ENCODE measurements at places on chromosomes 7 and 10.

- DNase-seq = no peak
Observed at GRCh38 chr7:132359743-132360142, 216.5 kb downstream of the PLXNA4 start.

- DNase-seq = no peak
Observed at GRCh38 chr7:150716368-150716767, at the start of gene GIMAP1. GIMAP1 (plus strand) TSS chr7:150716613; CDS start chr7:150719048, 2,435 bp downstream.

- no peak for DNase-seq
Observed at GRCh38 chr7:75532639-75533038, 40.5 kb downstream of the SPDYE5 start.

- no peak for DNase-seq
Observed at GRCh38 chr7:138064856-138065357, 11.4 kb upstream of the AKR1D1 start.

GRCh38 chr10:7787150-7787856 is 490 bp downstream of the KIN start:
- DNase-seq = no peak

GRCh38 chr7:52254396-52255010 is 780.9 kb upstream of the POM121L12 start:
- DNase-seq = no peak

DNA sequence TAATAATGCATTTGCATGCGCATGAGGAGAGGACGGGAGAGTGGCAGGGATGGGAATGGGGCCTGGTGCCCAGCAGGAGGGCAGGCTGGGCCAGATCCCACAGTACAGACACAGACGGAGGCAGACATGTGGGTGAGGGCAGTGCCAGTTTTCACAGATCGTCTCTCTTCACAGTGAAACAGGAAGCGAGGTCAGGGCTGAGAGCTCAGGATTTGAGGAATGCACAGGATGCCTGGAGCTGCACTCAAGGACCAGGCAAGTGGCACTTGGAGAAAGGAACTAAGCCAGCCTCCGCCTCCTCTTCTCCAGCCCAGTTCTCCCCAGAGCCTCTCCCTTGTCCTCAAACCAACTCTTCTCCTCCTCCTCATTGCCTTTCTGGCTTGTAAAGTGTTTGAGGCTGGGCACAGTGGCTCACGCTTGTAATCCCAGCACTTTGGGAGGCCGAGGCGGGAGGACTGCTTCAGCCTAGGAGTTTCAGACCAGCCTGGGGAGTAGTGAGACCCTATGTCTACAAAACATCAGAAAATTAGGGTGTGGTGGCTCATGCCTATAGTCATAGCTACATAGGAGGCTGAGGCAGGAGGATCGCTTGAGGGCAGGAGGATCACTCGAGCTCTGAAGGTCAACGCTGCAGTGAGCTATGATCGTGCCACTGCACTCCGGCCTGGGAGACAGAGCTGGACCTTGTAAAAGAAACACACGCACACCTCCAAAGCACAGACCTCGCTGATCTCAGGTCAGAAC is 115.2 kb downstream of the HIP1 start:
- no peak for DNase-seq

DNA sequence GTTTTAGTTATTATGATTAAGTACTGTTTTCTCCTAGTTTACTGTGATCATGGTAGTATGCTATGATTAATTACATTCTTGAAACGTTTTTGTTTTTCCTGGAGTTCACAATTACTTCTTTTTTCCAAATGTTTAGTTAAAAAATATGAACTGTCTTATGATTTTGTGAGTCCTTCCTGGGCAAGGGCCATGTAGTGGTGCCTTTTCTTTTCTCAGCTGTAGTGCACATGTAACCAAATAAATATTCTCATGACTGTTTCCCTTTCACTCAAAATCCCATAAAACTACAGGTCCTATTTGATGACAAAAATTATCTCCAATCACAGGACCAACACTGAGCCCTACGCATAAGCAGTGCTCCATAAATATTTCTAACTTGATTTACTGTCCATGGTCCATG is 118.9 kb upstream of the EGR2 start:
- no peak for DNase-seq

GRCh38 chr7:1134951-1135350 is 25.0 kb downstream of the ZFAND2A start:
- DNase-seq = no peak
